T-helper 9 cell (primary cell): ENCODE measurements at places on chromosomes 2 and 18.
A peak's percentile ranks its signal among the peaks of the same experiment; 100 is the strongest.

DNA sequence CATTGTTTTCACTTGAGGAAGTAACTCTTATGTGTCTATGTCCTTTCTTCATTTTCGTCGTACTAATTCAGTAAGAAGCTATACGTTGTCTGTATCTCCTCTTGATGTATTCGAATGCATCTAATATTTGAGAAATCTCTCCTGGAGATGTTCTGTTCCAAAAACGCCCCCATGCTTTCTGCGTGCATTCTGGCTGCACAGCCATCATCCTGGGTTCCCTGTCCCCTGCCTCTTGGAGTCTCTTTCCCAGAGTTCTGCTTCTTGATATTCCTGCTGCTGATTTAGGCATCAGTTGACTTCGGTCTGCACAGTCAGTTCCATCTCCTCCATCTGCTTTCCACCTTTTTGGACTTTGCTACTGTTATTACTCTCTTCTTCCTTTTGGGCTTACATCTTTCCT lies 13.5 kb downstream of the PNO1 start:
- DNase-seq: no peak

- DNase-seq: no peak
Observed at GRCh38 chr2:242056785-242057184, 187.3 kb downstream of the RTP5 start.

GRCh38 chr2:112483042-112483473 lies 1.1 kb downstream of the TTL start:
- DNase-seq: no peak

GRCh38 chr2:237594514-237594871 lies 4.0 kb upstream of the RAB17 start:
- no peak for DNase-seq

GRCh38 chr18:13003466-13003896 lies 12.3 kb downstream of the CEP192 start:
- DNase-seq: no peak

DNA sequence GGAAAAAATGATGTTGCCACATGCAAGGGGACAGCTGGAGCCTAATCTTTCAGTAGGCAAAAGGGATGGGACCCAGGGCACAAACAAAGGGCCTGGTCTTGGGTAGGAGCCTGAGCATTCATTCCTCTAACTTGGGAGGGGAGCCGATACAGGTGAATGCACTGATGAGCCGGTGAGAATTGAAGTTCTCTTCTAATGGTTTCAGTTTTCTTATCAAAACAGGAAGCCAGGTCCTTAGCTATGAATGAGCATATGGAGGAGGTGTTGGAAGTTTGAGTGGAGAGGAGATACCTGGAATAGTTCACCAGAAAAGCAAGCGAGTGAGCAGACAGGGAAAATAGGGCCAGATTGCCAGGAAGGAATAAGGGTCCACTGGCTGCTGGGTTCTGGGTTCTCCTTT lies 10.1 kb downstream of the DPP4 start:
- DNase-seq: no peak

GRCh38 chr2:70214953-70215549 lies 24.2 kb upstream of the C2orf42 start:
- no peak for DNase-seq

GRCh38 chr2:40361478-40361877 lies 90.4 kb downstream of the SLC8A1 start:
- DNase-seq: no peak

- DNase-seq: no peak
Observed at GRCh38 chr2:208320686-208321085, 54.6 kb downstream of the PIKFYVE start.

DNA sequence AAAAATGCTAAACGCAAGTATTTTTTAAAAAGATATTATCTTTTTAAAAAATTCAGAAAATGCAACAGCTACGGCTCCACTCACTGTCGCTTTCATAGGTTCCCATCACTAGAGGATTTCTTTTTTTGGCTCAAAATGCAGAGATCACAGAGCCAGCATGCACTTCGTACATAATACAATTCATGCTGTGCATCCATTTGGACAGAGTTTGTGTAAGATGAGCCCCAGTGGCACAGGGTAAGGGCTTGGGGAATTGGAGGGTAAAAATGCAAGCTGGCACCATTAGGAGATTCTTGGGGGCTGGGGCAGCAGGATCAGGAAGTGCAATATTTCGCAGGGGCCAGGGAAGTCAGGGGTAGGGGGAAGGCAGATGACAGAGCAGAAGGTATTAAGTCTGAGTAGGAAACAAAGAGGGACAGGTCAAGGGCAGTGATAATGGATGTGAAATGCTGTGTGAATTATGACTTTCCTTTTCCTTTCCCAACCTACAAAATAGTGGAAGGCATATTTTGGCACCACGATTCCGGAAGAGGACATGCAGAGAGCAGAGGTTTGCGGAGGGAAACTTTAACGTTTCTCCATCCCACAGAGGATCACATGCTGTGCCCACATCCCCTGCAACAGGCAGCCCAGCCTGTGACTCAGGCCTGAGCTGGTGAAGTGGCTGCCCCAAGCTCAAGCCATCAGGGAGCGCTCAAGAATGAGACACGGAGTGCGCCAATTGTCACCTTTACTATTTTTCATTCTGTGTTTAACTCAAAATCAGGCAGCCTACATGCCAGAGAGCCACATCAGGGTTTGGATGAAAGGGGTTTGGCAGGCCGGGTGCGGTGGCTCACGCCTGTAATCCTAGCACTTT lies 4.7 kb downstream of the CAPG start:
- peak; percentile 58 for DNase-seq

- no peak for DNase-seq
Observed at GRCh38 chr18:3689986-3690763, 240.2 kb downstream of the TGIF1 start.

DNA sequence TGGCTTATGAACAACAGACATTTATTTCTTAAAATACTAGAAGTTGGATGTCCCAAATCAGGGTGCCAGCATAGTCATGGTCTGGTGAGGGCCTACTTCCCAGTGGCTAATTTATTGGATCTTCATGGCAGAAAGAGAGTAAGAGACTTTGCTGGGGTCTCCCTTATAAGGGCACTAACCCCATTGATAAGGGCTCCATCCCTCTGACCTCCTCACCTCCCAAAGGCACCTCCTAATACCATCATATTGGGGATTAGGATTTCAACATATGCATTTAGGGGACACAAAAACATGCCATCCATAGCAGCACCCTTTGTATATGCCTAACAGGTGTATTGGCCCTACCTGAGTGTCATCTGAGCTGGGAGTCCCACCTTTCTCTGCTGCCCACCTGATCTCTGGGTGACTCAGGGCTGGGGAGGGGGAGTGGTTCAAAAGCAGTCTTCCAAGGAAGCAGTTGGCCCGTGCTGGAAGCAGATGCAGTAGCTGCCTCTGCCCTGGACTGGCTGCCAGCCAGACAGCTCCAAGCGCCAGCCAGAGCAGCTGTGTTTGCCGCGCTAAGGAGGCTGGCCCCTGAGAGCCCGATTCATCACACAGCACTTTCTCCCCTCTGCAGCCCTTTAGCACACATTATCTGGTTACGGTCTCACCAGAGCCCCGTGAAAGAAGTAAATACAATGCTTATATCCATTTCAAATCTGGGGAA lies 84.6 kb downstream of the SMAD7 start:
- DNase-seq: no peak

GRCh38 chr18:1658908-1659566 lies 754.4 kb downstream of the ADCYAP1 start:
- no peak for DNase-seq

DNA sequence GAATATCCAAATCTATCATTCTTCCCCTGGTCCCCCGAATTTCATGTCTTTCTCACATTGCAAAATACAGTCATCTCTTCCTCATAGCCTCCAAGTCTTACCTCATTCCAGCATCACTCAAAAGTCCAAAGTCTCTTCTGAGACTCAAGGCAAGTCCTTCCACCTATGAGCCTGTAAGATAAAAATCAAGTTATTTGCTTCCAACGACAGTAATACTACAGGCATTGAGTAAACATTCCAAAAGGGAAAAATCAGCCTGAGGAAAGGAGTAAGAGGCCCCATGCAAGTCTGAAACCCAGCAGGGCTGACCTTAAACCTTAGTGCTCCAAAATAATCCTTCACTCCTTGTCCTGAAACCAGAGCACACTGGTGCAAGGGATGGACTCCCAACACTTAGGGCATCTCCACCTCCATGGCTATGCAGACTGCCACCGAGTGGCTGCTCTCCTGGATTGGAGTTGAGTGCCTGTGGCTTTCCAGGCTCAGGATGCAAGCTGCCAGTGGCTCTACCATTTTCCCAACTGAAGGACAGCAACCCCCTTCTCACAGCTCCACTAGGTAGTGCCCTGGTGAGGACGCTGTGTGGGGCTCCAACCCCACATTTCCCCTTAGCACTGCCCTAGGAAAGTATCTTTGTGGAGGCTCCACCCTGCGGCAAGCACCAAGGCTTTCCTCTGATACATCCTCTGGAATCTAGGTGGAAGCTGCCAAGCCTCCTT lies 16.3 kb downstream of the DTNA start:
- no peak for DNase-seq

GRCh38 chr2:205014201-205014600 lies 468.9 kb downstream of the PARD3B start:
- DNase-seq: no peak

DNA sequence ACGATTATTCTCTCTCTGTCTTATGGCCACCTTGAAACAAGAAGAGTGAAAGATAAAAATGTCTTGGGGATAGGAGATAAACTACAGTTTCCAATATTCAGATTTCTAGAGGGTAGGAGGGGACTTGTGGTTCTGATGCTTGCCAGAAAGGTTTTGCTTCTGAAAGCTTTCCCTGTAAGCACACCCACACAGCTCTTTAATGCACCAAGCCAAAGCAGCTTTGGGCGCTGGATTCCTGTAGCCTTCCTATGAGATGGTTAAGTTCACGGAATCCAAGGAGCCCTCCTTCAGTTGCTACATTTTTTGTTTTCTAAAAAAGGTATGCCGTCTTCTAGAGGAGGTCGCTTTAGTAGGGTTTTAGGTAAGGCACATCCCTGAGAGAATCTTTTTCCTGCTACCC lies 4.9 kb downstream of the LRRTM1 start:
- no peak for DNase-seq

GRCh38 chr18:34710458-34710914 lies 388 bp downstream of the DTNA start:
- DNase-seq: no peak

GRCh38 chr2:44358503-44358902 lies 2.8 kb downstream of the PREPL start:
- DNase-seq: peak; percentile 13

- DNase-seq: no peak
Observed at GRCh38 chr2:33786881-33787280, 187.8 kb upstream of the FAM98A start.

GRCh38 chr2:134460583-134460998 lies 206.7 kb downstream of the MGAT5 start:
- no peak for DNase-seq

- DNase-seq: peak; percentile 30
Observed at GRCh38 chr2:118013221-118013723, 598 bp downstream of the CCDC93 start.

DNA sequence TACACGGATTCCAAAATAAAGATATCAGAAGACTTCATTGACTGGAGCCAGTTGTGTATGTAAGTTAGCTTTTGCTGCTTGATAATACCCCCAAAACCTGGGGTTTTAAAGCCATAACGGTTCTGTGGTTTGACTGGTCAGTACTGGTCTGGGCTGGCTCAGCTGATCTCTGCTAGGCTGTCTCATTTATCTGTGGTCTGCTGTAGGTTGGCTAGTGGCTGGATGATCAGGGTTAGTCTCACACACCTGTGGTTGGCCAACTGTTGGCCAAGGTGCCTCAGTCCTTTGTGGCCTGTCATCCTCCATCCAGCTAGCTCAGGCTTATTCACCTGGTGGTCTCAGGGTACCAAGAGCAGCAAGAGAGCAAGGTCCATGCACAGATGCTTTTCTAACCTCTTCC lies 183.2 kb downstream of the KLHL29 start:
- DNase-seq: no peak

DNA sequence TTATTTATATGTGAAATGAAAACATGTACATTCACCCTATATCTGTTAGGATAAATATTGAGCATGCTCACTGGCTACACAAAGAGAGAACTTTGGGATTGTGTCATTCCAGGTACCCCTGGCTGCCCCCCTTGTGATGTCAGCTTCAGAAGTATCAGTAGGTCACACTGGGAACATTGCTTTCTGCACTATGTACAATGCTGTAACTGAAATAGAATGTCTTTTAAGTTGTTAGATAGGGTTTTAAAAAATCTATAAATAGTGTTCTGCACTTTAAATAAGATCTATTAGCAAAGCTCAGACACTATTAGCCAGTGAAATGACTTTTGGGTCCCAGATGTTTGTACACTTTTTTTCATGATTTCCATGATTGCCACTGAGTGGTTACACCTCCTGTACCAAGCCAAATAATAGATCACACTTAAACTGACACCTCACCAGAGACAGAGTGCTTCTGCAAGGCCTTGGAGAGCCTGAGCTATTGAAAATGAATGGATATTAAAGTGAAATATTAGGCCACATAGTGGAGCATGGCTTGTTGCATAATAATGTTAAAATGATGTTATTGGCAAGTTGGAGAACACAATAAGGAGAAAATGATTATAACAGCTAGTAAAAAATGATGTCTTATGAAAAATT lies 297.0 kb upstream of the NXPH2 start:
- DNase-seq: no peak

DNA sequence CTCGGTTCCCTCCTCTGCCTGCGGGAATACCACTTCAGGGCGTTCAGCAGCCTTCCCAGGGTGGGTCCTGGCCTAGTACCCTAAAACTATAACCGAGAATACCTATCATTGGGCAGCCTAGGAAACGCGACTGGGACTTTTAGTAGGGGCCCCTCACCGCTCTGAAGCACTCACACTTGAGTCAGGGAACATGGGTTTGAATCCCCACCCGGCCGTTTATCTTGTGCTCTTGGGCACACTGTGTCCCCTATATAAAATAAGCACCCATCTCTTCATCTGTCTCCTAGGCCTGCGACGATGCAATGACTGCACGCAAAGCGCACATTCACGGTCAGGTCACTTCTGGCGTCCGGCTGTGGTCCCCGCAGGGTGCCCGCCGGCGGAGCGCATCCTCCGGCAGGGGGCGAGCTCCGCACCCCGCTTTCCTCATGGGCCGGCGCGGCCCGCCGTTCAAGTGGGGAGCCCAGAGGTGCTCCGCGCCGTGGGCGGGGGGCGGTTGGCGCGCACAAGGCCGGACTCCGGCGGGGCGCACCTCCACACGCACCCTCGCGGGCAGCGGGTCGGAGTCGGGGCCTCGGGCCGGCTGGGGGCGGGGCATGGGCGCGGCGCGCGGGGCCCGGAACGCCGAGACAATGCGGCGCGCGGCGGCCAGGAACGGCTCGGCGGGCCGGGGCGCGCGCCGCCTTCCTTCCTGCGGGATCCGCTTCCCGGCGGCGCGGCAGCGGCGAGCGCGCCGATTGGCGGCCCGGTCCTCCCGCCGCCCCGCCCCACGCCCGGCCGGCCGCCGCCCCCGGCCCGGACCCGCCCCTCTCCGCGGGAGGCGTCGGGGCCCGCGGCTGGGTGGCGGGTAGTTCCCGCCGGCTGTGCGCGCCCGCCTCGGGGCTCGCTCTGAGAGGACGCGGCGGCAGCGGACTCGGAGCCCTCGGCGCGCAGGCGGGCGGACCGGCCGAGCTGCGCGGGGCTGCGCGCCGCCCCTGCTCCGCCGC lies at the start of gene ASAP2:
TSS of gene ASAP2 (plus strand) at position 850 of the 986 bp plus-strand sequence. CDS start 293 bp downstream, outside the sequence.
- DNase-seq: no peak

- no peak for DNase-seq
Observed at GRCh38 chr2:11990576-11990975, 244.1 kb downstream of the LPIN1 start.

- DNase-seq: no peak
Observed at GRCh38 chr2:12964904-12965539, 248.3 kb downstream of the TRIB2 start.

GRCh38 chr2:177398290-177398683 lies 5.7 kb downstream of the AGPS start:
- DNase-seq: no peak
